SJSA1 (cell line): ENCODE measurements at places on chromosomes 5 and 9. TPM values are rescaled to one million over a fixed set of nuclear protein-coding genes. Genes with fewer than 3 reads are reported as not detected.

DNA sequence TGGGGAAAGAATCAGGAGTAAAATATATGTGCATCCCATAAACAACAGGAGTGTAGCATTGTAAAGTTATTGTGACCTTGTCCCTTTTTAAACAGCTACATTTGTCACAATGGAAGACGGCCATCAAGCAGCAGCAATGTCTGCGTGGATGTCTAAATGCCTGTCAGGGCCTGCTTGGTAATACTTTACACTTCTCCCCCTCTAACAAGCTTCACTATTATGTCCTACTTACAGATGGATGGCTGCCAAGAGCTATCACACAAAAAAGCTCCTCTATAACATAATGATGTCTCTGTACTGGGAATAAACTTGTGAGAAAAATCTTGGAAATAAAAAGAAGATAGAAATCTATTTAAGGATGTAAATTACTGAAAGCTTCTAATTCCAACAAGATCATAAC lies 213.0 kb downstream of the FBXL17 start:
- DNase-seq, result no peak
- no peak overlapping the region for H3K4me3 ChIP-seq
- H3K4me1 ChIP-seq, result no peaks in the 10 kb centered on the region

GRCh38 chr9:133489253-133490190 lies 10.6 kb upstream of the SLC2A6 start:
- no peaks in the 10 kb centered on the region for H3K27me3 ChIP-seq
- H3K4me3 ChIP-seq, result no peak overlapping the region
- peaks cover 34% of the 10 kb centered on the region for H3K4me1 ChIP-seq
- no peak overlapping the region for H3K27ac ChIP-seq
- no peaks in the 10 kb centered on the region for H3K36me3 ChIP-seq
- DNase-seq, result peak; percentile 65

- no peaks in the 10 kb centered on the region for H3K36me3 ChIP-seq
- H3K4me3 ChIP-seq, result no peak overlapping the region
- H3K27me3 ChIP-seq, result no peaks in the 10 kb centered on the region
- peaks cover 19% of the 10 kb centered on the region for H3K4me1 ChIP-seq
- H3K27ac ChIP-seq, result peak overlapping the region; percentile 11; the same call in 1 of the 2 replicates
- DNase-seq, result peak; percentile 25
Measured at GRCh38 chr5:116864157-116864837, 289.7 kb upstream of the SEMA6A start.

GRCh38 chr9:74951725-74952151 lies 974 bp downstream of the C9orf40 start:
- H3K36me3 ChIP-seq, result peaks cover 4% of the 10 kb centered on the region
- H3K4me3 ChIP-seq, result peak overlapping the region; percentile 86
- DNase-seq, result no peak

ALG2 gene
- 37.5 and 42.0 TPM in 2 replicates for total RNA-seq

DNA sequence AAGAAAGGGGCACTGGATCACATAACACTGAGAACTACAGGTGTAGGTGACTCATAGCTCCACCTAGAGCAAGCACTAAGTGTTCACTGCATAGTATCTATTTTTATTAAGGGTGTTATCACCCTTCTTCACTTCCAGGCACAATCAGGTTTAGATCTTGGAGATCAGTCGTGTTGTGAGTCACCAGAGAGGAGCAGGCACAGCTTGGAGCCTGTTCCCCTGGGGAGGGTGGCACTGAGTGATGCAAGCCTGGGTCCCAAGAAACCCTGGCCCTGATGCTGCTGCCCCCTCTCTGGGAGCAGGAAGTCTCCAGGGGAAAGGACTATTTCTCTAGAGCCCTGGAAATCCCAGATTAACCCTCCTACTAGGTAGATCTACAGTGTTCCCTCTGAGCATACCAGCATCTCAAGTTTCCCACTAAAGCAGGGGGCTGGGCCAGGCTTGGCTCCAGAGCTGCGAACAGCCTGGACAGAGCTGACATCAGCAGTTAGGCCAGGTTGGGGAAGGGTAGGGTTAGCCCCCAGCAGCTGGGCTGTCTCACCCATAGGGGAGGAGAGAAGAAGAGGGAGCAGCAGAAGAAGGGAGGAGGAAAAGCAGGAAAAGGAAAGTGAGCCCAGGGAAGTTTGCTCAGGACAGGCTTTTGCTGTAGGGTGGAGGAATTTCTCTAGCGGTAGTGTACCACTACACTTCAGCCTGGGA lies 28.1 kb upstream of the SPINK4 start:
- no peaks in the 10 kb centered on the region for H3K4me1 ChIP-seq
- no peaks in the 10 kb centered on the region for H3K27me3 ChIP-seq
- H3K4me3 ChIP-seq, result no peak overlapping the region
- H3K36me3 ChIP-seq, result no peaks in the 10 kb centered on the region
- DNase-seq, result no peak

DNA sequence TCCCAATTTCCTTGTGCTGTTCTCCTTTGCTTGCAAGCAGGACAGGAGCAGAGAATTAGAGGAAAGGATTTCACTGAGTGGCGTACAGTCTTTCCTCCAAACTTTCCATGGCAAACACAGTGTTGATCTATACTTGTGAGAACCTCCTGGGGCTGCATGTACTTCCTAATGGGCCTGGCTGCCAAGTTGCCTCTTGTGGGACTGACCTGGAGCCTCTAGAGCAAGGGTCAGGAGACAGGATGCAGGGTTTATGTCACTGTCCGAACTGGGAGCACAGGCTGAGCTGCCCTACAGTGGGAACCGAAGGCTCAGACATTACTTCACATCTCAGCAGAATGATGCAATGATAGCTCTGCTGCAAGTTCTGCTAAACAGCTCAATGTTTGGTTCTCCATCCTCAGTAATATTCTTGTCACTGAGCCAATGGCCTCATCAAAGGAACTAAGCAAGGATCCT lies 102.3 kb downstream of the ENC1 start:
- H3K27me3 ChIP-seq, result no peaks in the 10 kb centered on the region
- H3K27ac ChIP-seq, result no peak overlapping the region
- H3K4me1 ChIP-seq, result peaks cover 33% of the 10 kb centered on the region
- 0 out of 2 replicates have a peak, but pooled peaks cover 2% of the 10 kb centered on the region for H3K36me3 ChIP-seq

GRCh38 chr9:130660683-130661450 lies 3.5 kb upstream of the PRDM12 start:
- no peak for DNase-seq
- H3K27me3 ChIP-seq, result peaks cover 96% of the 10 kb centered on the region
- H3K4me1 ChIP-seq, result peaks cover 11% of the 10 kb centered on the region

DNA sequence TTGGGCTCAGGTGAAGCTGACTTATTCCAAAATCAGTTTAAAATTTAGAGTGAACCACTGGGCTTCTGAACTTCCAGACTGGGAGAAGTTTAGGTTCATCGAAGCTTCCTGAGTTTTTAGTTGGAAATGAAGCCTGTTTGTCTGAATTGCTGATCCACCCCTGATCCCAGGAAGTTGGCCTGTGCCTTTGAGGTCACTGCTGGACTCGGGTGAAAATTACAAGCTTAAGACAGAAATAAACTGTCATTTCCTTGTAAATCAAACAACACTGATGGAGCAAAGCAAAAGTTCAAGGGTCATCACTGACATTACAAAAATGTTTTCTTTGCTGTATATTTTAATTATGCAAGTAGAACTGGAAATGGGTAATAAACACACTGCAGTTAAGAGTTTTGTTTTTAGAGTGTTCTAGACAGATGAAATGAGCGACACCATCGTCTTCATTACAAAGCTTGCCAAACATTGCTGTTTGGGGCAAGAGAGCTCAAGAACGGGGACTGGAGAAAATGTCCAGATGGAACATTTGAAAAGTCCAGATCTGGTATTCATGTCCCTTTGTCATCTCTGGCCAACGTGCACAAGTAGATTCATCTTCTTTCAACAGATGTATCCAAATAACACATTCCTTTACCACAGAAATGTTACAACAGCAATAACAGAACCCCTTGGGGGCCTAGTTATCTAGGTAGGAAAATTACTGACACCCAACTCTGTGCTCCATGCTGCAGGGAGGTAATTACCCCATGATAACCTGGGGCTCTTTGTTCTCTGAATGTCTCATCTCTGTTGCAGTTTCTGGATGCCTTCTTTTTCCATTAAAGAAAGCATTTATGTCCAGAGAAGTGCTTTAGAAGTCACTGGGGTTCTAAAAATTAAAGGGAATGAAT lies 142.4 kb upstream of the ERCC6L2 start:
- no peaks in the 10 kb centered on the region for H3K27me3 ChIP-seq
- DNase-seq, result peak; percentile 34
- no peaks in the 10 kb centered on the region for H3K36me3 ChIP-seq
- H3K27ac ChIP-seq, result peak overlapping the region; percentile 60

SV2C gene
- total RNA-seq, result not detected in 2 replicates

DNA sequence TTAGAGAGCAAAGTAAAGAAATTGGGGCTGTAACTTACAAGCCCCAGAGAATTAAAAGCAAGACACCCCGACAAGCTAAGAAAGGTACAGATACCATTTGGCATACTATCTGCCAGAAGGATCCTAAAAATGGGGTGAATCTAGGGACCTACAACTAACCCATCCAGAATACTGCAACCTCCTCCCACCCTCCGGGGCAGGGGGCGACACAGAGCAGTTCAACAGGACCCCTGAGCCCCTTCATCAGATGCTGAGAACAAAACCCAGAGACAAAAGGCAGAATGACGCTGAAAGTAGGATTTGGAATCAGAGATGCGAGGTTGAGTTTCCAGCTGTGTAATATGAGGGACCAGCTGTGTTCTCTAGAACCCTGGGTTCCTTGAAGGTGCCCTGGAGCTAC lies 71.2 kb downstream of the EPB41L4B start:
- no peak overlapping the region for H3K27ac ChIP-seq
- H3K27me3 ChIP-seq, result no peaks in the 10 kb centered on the region
- H3K36me3 ChIP-seq, result no peaks in the 10 kb centered on the region

DNA sequence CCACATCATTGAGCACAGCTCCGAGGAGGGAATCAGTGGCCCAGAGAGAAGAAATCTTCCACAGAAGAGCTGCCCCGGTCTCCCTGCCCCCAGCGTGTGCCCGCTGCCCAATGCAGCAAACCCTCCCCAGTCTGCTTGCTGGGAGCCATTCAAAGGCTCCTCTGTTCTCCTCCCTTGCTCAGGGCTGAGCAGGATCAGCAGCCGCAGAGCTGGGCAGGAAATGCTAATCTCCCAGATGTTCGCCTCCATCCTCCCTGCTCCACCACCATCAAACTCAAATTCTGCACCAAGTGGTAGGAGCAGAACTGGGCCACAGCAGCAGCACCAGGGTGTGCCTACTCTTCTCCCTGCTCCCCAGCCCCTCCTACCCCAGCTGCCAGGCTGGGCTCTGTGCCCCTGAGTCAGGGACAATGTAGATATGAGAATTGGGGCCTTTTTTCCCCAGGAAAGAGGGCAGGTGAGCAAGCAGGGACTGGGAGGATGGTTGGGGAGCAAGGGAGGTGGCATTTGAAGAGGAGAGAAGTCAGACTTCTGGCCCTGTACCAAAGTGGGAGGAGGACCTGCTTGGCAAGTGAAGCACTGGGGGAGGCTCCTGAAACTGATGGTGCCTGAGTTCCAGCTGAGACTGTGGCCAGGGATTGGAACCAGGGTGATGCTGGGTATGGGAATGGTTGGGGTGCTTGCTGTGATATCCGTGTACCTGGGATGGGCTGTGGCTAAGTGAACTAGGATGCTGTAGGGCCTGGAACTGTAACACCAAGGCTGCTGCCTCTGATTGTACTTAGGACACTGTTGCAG lies 1.9 kb upstream of the PCDH1 start:
- peaks cover 16% of the 10 kb centered on the region for H3K4me1 ChIP-seq
- peaks cover 94% of the 10 kb centered on the region for H3K27me3 ChIP-seq
- H3K36me3 ChIP-seq, result no peaks in the 10 kb centered on the region
- H3K27ac ChIP-seq, result no peak overlapping the region
- no peak overlapping the region for H3K4me3 ChIP-seq
- no peak for DNase-seq

DNA sequence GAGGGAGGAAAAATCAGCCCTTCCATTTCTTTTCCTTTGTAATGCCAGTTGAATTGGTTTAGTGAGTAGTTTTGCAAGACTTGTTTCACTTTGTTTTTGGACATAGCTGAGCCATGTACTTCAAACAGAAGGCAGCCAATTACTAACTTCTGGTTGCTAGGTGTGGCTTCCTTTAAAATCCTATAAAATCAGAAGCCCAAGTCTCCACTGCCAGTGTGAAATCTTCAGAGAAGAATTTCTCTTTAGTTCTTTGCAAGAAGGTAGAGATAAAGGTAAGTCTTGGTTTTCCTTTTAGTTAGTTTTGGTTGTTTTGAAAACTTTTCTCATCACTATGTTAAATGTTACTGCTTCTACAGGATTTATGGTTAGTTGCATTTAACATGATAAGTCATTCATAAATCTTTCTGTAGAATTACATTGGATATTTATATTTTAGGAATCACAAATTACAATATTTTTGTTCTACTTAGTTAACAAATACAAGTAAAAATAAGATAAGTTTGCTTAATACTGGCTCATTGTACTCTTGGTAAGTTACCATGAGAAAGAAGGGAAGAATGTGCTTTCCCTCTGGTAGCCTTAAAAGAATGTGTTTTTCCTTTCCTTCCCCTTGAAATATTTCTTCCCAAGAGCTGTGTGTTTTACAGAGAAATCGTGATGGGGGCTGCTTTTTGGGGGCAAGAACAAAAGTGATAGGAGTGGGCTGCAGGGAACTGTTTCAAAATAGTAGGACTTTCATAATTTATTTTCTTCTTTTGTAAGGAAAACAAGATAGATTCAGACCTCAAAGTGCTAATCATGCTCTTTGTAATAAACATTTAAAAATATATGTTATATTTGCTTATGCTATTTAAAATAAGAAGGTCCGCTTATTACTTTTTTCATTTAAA lies at the start of gene ANXA1:
Gene ANXA1 (plus strand): TSS at position 213 of the 890 bp plus-strand sequence. CDS start 6,671 bp downstream, outside the sequence.
- peaks cover 62% of the 10 kb centered on the region for H3K4me1 ChIP-seq
- no peaks in the 10 kb centered on the region for H3K27me3 ChIP-seq
- H3K27ac ChIP-seq, result peak within 1 kb of the TSS; percentile 96
- H3K4me3 ChIP-seq, result peak within 1 kb of the TSS; percentile 48
- DNase-seq, result peak; percentile 72
- H3K36me3 ChIP-seq, result peaks cover 37% of the 10 kb centered on the region

- peaks cover 64% of the 10 kb centered on the region for H3K36me3 ChIP-seq
- no peak overlapping the region for H3K27ac ChIP-seq
- H3K4me1 ChIP-seq, result no peaks in the 10 kb centered on the region
- H3K27me3 ChIP-seq, result no peaks in the 10 kb centered on the region
Measured at GRCh38 chr5:95508550-95508949, 46.2 kb downstream of the SKIC3 start.

DNA sequence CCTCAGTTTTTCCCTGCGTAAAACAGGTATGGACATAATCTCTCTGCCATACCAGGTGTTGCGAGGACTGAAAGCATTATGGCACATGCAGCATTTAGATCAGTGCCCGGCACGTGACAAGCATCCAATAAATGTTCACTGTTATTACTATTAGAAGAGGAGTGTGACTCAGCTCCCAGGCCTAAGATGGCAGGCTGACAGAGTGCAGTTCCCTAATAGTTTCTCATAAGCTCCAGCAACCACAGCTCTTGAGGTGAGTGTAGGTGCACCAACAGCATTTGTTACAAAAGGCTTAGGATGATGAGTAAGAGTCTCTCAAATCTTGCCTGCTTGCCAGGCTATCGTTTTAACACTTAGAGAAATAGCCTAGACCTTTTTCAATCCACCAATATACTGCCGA lies 28.9 kb upstream of the GLIS3 start:
- H3K4me3 ChIP-seq, result no peak overlapping the region
- no peaks in the 10 kb centered on the region for H3K27me3 ChIP-seq
- no peak for DNase-seq
- no peak overlapping the region for H3K27ac ChIP-seq
